Activated CD4-positive, alpha-beta T cell treated with anti-CD3 and anti-CD28 coated beads, Interleukin-2, amount 50 U/mL, for 16 hours (primary cell): ENCODE measurements at places on chromosomes 2 and 18.

GRCh38 chr2:15942711-15943345 is 2.5 kb downstream of the MYCN start:
- no peak for DNase-seq

DNA sequence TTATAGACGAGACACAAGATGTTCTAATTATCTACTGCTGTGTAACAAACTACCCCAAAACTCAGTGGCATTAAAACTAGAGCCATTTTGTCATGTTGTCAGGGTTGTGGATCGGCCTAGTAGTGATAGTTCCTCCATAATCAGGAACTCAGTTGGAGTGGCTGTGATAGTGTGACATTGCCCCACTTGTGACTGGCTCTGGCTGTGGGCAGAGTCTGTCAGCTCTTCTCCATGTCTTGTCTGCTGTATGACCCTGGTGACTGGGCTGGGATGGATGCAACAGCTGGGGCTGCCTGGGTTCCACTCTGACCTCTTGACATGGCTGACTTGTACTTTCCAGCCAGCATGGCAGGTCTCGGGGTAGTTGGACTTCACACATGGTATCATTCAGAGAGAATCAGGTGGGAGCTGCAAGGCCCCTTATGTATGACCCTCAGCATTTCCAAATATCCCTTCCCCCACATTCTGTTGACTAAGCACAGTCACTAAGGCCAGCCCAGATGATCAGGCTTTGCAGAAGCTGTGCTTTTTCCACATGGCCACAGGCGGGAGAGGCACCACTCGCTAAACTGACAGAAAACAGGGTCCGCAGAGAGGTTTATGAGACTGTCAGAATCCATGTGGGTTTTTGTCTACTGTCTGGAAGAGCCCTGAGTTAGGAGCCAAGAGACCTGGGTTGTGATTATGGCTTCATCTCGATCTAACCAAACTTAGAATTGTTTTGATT is 50.3 kb downstream of the SETBP1 start:
- no peak for DNase-seq

DNA sequence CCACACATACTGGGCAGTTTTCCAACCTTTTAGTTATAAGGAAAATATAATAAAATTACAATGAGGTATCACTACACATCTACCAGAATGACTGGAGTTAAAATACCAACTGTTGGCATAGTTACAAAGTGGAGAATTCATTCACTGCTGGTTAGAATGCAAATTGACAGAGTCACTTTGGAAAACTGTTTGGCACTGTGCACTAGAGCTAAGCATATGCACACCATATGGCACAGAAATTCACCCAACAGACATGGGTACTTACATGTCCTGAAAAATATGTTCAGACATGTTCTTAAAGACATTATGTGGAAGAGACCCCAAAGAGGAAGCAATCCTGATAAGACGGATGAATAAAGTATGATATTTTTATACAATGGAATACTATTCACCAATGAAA is 686.1 kb upstream of the RAB6C start:
- DNase-seq: no peak

GRCh38 chr18:59846814-59847490 is 52.8 kb upstream of the PMAIP1 start:
- peak; percentile 69 for DNase-seq

- no peak for DNase-seq
Observed at GRCh38 chr18:36247036-36247435, 50.5 kb upstream of the FHOD3 start.
